ENCODE measurements at places on chromosomes 2 and 18.

GRCh38 chr18:57389271-57389670, 36.9 kb downstream of the ST8SIA3 start:
- no peak for DNase-seq

GRCh38 chr2:152071092-152071491, 27.8 kb downstream of the CACNB4 start:
- DNase-seq = no peak

- DNase-seq = no peak
These were observed 494.5 kb downstream of the RNF144A start for GRCh38 chr2:7411691-7412090.

- peak; percentile 75 for DNase-seq
These were observed 627 bp downstream of the CDCA7 start for GRCh38 chr2:173355132-173355865.

- DNase-seq = no peak
These were observed 310.1 kb downstream of the ALK start for GRCh38 chr2:29611261-29611660.

GRCh38 chr18:8793445-8794155, 88.2 kb downstream of the MTCL1 start:
- no peak for DNase-seq

Measured in CMK (cell line).